ENCODE measurements at places on chromosomes 2 and 18.
A peak's percentile ranks its signal among the peaks of the same experiment; 100 is the strongest.

DNA sequence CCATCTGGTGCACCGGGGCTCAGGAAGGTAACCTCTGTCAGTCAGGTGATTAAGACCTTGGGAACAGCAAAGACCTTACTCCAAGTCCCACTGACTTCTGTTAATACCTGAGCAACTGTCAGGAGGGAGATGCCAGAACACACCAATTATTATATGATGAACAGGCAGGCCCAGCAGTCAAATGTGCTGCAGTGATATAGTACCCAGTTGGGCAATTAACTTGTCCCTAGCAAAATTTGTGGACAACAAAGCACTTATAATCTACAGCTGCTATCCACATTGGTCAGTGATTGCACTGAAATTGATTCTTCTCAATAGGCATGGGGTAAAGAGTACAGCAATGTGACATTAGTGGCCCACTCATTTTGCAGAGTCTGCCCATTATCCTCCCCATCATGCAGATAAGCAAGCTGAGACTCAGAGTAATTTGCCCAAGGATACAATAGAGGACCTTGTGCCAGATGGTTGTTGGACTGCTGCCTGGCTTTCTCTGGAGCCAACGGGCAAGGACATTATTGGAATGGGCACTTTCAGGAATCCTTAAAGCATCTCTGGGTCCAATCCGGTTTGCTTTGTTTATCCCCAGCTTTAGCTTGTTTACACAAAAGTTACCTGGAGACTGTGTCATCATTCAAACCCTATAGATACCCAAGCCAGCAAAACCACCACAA, 147.6 kb downstream of the CCBE1 start:
- no peak for DNase-seq

DNA sequence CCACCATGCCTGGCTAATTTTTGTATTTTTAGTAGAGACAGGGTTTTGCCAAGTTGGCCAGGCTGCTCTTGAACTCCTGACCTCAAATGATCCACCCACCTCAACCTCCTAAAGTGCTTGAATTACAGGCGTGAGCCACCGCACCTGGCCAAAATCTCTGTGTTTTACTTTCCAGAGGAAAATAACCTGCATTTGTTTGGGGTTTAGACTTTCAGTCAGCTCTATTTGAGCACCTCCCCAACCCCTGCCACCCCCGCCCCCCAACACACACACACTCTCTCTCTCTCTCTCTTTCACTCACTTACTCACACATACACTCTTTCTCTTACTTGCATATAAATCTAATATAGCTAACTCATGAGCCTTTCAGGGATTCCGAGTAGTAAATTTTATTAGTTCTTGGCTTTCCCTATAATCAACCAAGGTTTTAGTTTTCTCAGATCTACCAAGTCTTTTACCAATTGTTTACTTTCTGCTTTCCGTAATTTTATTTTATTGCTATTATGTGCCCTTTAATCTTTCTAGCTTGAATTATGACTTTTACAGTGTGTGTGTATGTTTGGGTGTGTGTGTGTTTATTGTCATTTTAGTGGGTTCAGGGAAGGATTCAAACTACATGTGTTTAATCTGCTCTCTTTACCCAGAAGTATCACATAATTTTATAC, 24.5 kb downstream of the MFSD6 start:
- no peak for DNase-seq

DNA sequence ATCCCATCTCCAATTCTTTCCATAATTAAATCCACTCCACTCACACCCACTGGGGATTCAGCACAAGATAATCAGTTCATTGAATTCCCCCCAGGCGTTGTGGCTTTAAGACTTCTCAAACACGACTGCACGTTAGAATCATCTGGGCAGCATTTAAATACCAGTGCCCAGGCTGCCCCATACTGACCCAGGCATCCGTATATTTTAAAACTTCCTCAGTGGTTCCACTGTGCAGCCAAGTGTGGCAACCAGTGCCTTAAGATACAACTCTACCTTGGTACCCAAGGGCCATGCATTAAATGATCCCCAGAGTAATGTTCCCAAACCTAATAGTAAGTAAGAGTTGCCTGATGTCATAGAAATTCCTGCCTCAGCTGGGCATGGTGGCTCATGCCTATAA, 54.3 kb upstream of the BZW1 start:
- no peak for DNase-seq

DNA sequence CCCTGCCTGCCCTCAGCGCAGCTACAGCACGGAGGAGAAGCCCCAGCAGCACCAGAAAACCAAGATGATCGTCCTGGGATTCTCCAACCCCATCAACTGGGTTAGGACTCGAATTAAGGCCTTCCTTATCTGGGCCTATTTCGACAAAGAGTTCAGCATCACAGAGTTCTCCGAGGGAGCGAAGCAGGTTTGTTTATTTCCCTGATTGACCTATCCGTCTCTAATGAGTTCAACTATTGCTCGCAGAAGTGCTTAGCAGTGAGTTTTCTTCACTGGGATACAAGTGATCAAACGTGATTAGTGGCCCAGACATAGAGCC, 639 bp downstream of the MAIP1 start:
- no peak for DNase-seq

DNA sequence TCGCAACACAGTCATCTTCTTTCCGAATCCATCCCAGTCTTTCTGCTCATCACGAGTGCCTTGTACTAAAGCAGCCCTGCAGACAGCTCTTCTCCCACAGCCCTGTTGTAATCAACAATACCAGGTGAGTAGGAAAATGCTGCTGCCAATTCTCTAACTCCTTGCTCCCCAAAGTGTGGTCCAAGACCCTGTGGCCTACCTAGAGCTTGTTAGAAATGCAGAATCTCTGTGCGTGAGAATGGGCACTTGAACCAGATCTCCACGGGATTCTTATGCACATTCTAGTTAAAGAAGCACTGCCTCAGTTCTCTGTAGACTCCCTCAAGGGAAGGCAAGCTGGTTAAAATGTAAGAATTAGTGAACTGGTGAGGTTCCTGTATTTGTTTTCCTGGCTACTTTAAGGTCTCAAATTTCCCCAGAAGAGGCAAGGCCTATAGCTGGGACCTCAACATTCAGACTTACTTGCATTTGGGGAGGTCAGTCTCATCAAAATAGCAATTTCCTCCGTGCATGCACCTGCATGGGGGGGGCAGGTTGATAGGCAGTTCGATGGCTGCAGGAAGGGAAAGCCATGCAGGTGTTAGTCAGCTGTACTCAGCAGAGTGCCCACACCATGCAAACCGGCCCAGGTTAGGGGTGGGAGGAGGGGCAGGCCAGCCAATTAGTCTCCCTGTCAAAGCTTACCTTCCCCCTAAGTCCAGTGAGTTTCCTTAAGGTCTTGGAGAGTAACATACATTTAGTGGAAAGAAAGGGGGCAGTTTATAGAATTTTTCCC, 70.8 kb downstream of the DHRS9 start:
- no peak for DNase-seq

DNA sequence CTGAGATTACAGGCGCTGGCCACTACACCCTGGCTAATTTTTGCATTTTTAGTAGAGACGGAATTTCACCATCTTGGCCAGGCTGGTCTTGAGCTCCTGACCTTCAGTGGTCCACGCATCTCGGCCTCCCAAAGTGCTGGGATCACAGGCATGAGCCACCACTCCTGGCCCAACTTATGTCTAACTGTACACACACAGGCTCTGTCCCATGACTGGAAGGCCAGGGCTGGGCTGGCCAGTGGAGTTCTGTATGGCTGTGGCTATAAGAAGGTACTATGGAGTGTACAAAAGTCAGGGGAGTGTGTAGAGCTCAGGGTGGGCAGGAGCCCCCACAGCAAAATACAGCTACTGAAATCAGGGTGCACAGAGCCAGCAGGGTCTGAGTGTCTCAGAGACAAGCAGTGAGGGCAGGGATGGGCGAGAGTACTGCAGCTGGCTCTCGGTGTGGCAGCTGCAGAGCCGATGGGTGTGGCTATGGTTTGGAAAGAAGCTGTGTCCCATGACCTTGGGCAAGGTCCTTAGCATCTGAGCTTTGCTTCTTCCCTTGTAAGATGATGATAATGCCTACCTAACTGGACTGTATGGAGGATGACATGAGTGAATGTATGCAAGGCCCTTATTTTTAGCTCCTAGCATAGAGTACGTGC, 10.4 kb upstream of the MSGN1 start:
- no peak for DNase-seq

- no peak for DNase-seq
Observed at GRCh38 chr18:61964616-61965015, 71.8 kb upstream of the RNF152 start.

DNA sequence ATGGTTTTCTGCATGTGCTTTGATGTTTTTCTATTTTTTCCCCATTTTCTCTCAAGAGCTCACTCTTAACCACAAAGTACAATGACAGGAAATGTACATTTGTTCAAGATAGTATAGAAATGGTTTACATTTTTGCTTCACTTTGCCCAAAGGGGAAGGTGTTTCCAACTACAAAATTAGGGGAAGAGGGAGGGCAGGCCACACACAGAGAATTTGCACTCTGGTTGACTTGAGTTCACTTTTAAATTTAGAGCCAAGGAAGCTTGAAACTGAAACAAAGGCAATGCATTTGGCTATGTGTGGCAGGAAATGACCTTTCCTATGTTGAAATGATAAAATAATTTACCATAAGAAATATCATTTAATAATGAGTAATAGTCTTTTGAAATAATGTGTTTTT, 19.1 kb upstream of the VIT start:
- DNase-seq: no peak

DNA sequence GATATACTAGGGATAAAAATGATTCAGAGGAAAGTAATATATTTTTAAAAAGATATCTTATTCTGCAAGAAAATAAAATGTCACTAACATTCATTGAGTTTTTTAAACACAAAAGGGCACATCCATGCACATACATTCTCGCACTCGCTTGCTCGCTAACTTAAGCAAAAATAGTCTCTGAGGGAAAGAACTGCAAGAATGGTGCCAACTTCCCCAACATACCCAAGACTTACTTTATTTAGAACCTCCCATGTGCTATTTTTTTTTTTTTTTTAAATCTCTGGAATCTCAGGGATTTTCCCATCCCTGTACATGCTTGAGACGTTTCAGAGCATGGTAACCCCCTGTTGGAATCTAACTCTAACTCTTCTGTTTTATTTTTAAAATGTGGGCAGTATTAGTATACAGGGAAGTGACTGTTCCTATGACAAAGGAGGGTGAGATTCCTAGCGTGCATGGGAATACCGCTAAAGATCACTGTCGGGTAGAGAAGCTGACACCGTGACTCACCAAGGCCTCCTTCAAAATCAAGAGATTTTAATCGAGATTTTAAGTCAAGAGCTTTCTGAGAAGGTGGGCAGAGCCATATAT, 187.9 kb upstream of the ZEB2 start:
- no peak for DNase-seq

GRCh38 chr18:74623047-74623816, 25.6 kb downstream of the ZNF407 start:
- no peak for DNase-seq

DNA sequence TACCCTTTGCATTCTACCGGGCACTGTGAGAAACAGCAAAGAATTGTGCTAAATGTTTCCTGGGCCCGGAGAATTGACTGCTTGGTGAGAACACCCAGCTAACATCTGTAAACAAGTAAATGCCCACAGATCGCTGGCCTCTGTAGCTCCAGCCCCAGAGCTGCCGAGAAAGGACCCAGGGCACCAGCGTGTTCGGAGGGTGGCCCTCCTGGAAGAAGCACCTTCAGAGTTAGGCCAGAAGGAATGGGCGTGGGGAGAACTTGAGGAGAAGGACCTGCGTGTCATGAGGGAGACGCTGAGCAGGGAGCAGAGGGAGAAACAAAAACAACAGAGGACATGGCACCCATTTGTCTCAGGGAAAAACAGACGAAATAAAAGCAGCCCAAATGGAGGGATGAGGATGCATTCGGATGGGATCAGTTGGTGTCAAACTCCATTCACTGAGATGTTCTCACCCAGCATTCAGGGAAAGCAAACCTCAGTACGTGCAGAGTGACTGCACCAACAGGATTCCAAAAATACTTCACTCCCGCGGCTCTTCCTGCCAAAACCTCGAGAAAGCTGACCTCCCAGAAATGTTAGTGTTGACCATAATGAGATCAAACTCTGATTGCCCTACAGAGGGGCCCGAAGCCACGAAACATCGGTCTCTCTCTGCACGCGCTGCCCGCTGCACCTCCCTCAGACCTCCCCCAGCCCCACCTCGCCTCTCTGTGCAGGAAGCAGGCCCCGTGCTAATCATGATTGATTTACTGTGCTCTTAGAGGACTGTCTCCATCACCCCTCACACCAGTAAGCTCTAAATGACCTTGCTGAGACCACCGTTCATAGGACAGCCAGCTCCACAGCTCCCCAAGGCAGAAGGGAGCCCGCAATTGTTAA, 376.3 kb upstream of the SALL3 start:
- DNase-seq: no peak

- no peak for DNase-seq
Observed at GRCh38 chr2:219142329-219142728, 18.3 kb downstream of the NHEJ1 start.

- peak; percentile 39 for DNase-seq
Observed at GRCh38 chr2:240143801-240144648, 3.6 kb upstream of the OTOS start.

GRCh38 chr2:233061591-233062450, 1.7 kb downstream of the INPP5D start:
- DNase-seq: no peak

DNA sequence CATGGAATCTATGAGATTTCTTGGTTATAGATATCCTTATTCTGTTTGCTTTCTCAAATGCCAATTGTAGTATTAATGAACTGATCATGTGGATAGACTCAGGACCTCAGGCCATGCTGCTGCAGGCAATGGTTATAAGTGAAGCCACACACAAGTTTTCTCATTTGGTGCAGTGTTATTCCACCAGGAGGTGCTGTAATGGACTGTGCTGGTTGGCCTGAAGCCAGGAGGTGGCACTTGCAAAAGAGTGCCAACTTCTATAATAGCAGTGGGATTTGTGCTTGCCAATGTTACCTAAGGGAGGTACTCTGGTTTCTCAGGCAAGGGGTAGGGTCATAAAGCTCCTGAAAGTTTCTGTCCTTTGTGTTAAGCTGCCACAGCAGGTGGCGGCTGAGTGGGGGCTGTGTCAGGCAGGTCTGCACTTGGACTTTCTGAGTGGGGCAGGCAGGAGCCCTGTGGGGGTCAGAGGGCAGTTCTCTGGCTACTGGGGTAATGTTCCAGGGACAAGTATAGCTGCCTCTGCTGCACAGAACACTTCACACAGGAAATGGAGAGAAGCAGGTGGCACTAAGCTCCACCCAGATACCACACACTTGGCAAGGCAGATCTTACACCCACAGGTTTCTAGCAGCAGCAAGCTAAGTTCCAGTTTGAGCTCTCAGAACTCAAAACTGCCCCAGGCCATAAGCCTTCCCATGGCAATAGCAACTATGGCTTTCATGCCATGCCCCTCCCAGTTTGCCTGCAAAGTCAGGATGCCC, 352.6 kb upstream of the CWC22 start:
- no peak for DNase-seq

All from nucleus accumbens (tissue), 56 donors.